Esophagus squamous epithelium (tissue), 5 donors: ENCODE measurements at places on chromosomes 6 and 20. TPM values are rescaled to one million over a fixed set of nuclear protein-coding genes. Genes with fewer than 3 reads are reported as not detected.

DNA sequence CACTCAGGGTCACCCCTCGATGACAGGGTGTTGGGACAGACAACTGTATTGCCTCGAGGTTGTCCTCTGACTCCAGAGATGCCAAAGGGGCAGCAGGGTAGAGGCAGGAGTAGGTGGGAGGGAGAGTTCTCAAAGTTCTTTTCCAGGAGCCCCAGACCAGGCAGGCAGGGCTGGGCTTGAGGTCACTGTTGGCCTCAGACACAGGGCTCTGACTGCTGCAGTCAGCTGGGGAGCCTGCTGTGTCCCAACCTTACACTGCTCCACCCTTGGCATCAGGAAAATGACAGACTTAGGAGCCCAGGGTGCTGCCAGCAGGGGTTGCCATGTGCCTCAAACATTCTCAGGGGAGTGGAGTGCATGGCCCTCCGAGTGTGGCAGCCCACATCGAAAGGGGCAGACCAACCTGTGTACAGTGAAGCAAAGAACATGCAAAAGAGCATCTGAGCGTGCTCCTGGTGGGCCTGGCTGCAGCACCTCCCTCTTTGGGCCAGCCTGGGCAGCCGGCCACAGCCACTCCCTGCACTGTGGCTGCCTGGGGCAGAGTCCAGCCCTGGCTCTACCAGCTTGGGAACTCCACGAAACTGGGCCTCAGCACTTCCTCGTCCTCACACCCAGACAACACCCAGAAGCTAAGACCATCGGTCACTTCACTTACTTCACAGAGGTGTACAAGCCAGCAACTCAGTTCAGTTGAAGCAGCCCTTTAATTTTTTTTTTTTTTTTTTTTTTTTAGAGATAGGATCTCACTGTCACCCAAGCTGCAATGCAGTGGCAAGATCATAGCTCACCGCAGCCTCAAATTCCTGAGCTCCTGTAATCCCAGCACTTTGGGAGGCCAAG, 24.0 kb downstream of the C6orf132 start:
- DNase-seq = no peak

The GDAP1L1 gene
- not detected for total RNA-seq

The LY6G5C gene
- total RNA-seq = not detected

DNA sequence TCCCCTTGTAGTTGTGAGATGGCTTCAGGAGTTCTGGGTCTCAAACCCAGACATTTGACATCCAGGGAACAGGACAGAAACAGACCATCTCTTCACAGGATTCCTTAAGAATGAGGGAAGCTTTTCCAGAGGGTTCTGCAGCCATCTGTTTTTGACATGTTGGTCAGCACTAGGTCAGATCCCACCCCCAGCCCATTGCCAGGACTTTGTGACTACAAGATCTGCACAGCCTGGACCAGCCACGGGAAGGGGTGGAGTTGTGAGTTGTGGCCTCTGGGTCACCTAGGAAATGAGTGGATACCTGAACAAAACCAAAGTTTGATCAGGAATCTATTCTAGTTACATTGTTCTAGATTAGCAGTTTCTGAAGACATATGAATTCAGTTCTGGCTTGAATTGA, 39.2 kb upstream of the SSTR4 start:
- DNase-seq = no peak

The RAB44 gene
- total RNA-seq = 0.76 TPM

DNA sequence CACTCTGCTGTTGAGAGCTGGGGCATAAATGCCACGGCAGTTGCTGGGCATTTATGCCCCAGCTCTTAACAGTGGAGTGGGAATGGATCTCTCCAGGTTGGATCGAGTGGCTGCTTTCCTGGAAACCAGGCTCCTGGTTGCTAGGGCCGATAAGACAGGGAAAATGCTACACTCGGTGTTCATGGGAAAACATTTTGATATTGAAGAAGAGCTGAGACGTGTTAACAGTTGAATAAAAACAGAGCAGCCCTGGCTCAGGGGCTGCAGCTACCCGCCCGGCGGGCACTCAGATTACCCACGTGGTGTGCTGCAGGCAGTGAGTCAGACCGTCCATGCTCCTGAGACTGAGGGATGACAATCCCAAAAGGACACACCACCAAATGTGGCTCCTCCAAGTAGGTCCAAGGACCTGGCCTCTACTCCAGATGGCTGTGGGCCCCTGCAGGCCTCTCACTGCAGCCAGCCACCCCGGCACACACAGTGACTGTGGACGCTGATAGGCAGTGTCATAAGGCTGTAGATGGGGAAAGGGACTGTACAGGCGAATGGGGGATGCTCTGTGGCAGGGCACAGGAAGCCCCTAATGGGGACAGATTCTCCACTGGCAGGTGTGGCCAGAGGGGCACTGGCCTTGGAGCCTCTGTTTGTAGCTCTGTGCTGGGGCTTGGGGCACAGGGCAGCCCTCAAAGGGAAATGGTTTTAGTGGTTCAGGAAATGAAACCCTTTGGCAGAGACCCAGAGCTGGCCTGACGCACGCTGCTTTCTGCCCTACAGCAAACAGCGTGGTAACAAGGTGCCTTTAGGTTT, 237.8 kb downstream of the LY86 start:
- no peak for DNase-seq

The CAGE1 gene
- not detected for total RNA-seq

GRCh38 chr6:4794140-4794707, 18.0 kb downstream of the CDYL start:
- DNase-seq = no peak

The TRAPPC3L gene
- total RNA-seq = not detected

GRCh38 chr6:4441981-4442434, 306.6 kb upstream of the ECI2 start:
- DNase-seq = no peak

The MYT1 gene
- not detected for total RNA-seq

GRCh38 chr6:158027590-158028285, 46.1 kb downstream of the SYNJ2 start:
- DNase-seq = no peak

The COL12A1 gene
- total RNA-seq = 34.0 TPM

- no peak for DNase-seq
Measured at GRCh38 chr6:55473722-55474121, 105.3 kb downstream of the HMGCLL1 start.

DNA sequence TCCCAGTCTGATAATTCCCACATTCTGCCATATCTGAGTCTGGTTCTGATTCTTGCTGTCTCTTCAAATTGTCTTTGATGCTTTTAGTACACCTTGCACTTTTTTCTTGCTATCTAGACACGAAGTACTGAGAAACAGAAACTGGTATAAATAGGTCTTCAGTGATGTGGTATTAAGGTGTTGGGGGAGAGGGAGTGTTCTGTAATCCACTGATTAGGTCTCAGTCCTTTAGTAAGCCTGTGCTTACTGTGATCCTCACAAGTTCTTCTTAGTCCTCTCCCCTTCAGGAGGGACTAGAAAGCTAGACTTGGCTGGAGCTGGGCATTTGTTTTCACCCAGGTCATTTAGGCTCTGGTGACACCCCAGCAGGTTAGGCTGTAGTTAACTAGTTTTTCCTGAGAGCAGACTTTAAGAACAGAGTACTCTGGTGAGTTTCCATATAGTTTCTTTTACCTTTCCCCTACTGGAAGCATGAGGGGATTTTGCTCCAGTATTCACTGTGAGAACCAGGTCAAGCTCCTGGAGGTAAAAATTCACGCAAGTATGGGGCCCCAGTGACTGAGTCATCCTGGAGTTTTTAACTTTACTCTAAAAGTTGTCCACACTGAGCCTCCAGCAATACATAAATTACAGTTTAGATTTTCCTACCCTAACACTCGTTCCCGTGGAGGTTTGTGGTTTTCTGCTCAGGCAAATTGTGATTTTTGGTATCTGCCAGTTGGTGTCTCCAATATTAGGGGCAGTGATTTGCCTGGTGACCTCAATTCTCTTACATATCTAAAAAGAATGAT, 154.6 kb downstream of the CDKAL1 start:
- DNase-seq = no peak

The GNAS gene
- total RNA-seq = 511 TPM

DNA sequence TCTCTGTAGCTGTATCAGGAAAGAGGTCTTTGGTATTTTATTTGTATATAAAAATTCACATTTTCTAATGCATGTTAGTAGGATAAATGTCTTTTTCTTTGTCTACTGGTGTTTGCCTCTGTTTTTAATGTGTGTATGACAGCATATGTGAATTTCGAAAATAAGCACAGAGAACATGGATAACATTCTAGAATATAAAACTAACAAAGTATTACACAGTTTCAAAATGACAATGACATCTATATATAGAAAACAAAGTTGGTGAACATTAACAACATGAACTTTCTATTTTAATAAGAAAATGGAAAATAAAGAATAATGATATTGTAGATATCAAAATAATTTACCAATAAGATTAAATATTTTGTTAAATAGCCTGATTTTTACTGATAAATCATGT, 608.0 kb downstream of the COL12A1 start:
- DNase-seq = no peak

DNA sequence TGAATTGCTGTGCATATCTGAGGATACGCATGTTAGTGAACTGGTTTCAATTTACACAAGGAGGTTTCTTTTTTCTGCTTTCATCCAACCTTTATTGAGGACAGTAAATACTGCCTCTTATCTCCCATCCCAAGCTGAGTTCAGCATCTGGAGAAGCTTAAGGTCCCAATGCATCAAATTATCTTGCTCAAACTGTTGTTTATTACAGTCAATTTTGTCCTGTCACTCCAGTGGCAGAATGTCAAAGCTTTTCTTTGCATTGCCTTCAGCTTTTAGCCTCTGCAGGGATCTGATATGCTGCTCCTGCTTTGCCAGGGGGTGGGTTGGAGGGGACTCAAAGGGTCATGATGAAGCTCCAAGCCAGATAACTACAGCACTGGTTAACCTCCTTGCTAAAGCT, 435.4 kb upstream of the SOX4 start:
- no peak for DNase-seq

The ANKRD6 gene
- total RNA-seq = 7.2 TPM

GRCh38 chr6:7324520-7324919, 11.5 kb upstream of the SSR1 start:
- DNase-seq = no peak

DNA sequence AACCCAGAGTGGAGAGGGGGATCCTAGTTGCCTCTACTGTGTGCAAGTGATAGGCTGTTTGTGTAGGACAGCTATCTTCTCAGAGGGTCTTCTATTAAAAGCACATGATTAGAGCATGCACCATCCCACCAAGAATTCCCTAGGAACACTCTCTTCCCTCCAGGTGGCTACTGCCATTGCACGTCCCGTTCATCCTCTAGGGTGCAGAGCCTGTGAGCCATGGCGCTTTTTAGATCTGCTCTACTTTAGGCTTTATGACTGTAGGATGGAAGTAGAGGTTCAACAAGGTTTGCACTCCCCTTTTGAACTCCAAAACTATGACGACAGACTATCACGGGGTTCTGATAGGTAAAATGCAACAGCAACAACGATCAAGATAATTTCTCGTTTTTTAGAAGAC, 90.5 kb upstream of the SAMD5 start:
- no peak for DNase-seq
